ENCODE measurements at places on chromosomes 4 and X. TPM values are rescaled to one million over a fixed set of nuclear protein-coding genes. Genes with fewer than 3 reads are reported as not detected.
A peak's percentile ranks its signal among the peaks of the same experiment; 100 is the strongest.

The VCX gene
- 0.41 TPM for total RNA-seq

The WAS gene
- total RNA-seq: 1.5 TPM

The TEX13B gene
- total RNA-seq: not detected

The LRCH2 gene
- total RNA-seq: 29.4 TPM

The GPRASP1 gene
- total RNA-seq: 9.6 TPM

The PNMA6F gene
- total RNA-seq: not detected

The CFAP47 gene
- total RNA-seq: 0.34 TPM

The PSAPL1 gene
- not detected for total RNA-seq

The ODAM gene
- 3.2 TPM for total RNA-seq

The BGN gene
- 121 TPM for total RNA-seq

The NLGN3 gene
- total RNA-seq: 3.5 TPM

The TEX13A gene
- total RNA-seq: not detected

DNA sequence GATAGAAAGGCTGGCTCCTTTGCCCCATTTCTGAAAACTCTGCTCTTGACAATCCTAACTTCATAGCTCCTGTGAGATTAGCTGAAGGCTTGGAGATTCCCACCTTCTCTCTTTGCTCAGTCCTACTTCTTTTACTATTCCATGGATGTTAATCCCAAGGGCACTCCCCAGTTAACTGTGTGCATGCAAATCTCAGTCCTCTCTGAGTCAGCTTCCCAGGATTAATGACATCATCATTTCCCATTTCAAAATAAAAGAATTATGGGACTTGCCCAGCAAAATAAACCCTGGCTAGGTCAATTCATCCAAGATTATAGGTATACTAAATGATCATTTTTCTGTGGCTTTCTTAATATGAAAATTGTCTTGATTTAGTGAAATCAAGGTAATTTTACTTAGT is 328.6 kb upstream of the NR3C2 start:
- no peaks in the 10 kb centered on the region for H3K36me3 ChIP-seq
- H3K4me3 ChIP-seq: no peak overlapping the region
- peaks cover 11% of the 10 kb centered on the region for H3K4me1 ChIP-seq
- no peak overlapping the region for H3K27ac ChIP-seq
- H3K27me3 ChIP-seq: no peaks in the 10 kb centered on the region

GRCh38 chrX:41785685-41786084 is 61.7 kb downstream of the GPR82 start:
- peaks cover 15% of the 10 kb centered on the region for H3K36me3 ChIP-seq
- H3K4me1 ChIP-seq: peaks cover 4% of the 10 kb centered on the region
- H3K27me3 ChIP-seq: no peaks in the 10 kb centered on the region
- DNase-seq: no peak

- no peak for DNase-seq
- H3K4me1 ChIP-seq: peaks cover 4% of the 10 kb centered on the region
- H3K27ac ChIP-seq: no peak overlapping the region
- H3K27me3 ChIP-seq: peaks cover 12% of the 10 kb centered on the region
Measured at GRCh38 chr4:22712105-22712504, 19.4 kb downstream of the GBA3 start.

GRCh38 chr4:42310806-42311205 is 86.5 kb upstream of the SHISA3 start:
- H3K27me3 ChIP-seq: peaks cover 3% of the 10 kb centered on the region
- peaks cover 16% of the 10 kb centered on the region for H3K4me1 ChIP-seq
- no peaks in the 10 kb centered on the region for H3K36me3 ChIP-seq
- H3K27ac ChIP-seq: no peak overlapping the region
- H3K4me3 ChIP-seq: no peak overlapping the region

DNA sequence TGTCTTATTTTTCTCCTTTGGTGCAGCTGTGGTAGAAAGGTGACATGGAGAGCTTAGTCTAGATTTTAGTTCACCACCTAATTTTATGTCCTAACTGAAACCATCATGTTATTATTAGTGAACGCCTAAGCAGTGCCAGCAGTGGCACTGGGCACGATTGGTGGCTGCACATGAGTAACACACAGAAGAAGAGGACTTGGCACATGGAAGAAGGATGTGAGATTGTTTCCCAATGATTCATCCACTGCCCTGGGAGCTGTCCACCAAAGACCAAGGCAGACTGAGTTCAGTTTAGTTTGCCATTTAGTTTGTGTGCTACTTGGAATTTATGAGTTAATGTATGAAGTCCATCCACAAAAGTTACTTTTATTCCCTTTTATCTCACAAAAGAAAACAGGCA is 68.1 kb upstream of the NAP1L5 start:
- DNase-seq: no peak
- H3K27me3 ChIP-seq: no peaks in the 10 kb centered on the region
- peaks cover 48% of the 10 kb centered on the region for H3K4me1 ChIP-seq

DNA sequence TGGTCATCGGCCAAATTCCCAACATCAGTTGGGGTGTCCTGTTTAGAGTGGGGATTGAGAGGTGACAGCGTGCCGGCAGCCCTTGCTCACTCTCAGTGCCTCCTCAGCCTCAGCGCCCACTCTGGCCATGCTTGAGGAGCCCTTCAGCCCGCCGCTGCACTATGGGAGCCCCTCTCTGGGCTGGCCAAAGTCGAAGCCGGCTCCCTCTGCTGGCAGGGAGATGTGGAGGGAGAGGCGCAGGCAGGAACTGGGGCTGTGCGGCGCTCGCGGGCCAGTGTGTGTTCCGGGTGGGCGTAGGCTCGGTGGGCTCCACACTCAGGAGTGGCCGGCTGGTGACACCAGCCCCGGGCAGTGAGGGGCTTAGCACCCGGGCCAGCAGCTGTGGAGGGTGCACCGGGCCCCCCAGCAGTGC is 7.1 kb upstream of the CENPU start:
- H3K36me3 ChIP-seq: no peaks in the 10 kb centered on the region
- no peak overlapping the region for H3K4me3 ChIP-seq
- DNase-seq: no peak
- no peak overlapping the region for H3K27ac ChIP-seq
- H3K27me3 ChIP-seq: no peaks in the 10 kb centered on the region
- H3K4me1 ChIP-seq: peaks cover 4% of the 10 kb centered on the region

- H3K27ac ChIP-seq: no peak overlapping the region
- peak; percentile 42 for DNase-seq
- no peaks in the 10 kb centered on the region for H3K27me3 ChIP-seq
- H3K4me1 ChIP-seq: no peaks in the 10 kb centered on the region
Measured at GRCh38 chrX:155819966-155820491, 61.1 kb upstream of the VAMP7 start.

- no peak overlapping the region for H3K4me3 ChIP-seq
- no peaks in the 10 kb centered on the region for H3K36me3 ChIP-seq
- no peak for DNase-seq
- no peaks in the 10 kb centered on the region for H3K27me3 ChIP-seq
- peaks cover 2% of the 10 kb centered on the region for H3K4me1 ChIP-seq
Measured at GRCh38 chr4:60812811-60813210, 387.3 kb upstream of the ADGRL3 start.

GRCh38 chr4:81225252-81225651 is 10.2 kb upstream of the PRKG2 start:
- H3K27me3 ChIP-seq: peaks cover 34% of the 10 kb centered on the region
- no peak overlapping the region for H3K27ac ChIP-seq
- no peak for DNase-seq

DNA sequence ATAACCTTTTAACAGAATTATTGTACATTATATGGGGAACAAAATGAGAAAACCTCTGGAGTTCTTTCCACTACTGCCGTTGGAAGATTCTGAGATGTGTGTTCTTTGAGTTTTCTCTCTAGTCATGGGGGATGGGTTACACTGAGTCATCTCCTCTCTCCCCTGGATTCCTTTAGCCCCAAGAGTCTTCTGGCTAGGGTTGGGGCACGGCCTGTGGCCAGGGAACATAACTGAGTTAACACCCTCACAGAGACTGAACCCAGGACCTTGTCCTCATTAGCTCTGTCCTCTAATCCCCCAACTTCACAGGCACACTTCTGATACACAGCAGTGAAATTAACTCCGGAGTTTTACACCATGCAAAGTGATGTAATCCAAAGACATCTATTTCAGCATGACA is 142.3 kb upstream of the F9 start:
- no peaks in the 10 kb centered on the region for H3K36me3 ChIP-seq
- DNase-seq: no peak
- H3K27ac ChIP-seq: no peak overlapping the region

DNA sequence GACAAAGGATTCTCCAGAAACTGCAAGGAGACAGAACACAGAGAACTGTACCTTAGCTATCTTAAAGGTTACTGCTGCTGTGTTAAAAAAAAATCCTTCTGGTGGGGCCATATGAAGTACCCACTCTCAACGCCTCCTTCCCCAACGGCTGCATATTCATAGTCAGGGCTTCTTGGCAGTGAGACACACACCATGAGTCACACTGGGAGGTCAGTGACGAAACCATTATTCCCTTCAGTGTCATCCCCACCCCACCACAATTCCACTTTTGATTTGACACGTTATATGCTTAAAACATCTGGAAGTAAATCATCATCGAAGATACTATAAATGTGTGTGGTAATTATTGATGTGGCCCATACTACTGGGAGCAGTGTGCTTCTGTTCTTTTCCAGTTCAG is 271.5 kb downstream of the LDB2 start:
- H3K36me3 ChIP-seq: no peaks in the 10 kb centered on the region
- H3K27ac ChIP-seq: no peak overlapping the region
- peaks cover 4% of the 10 kb centered on the region for H3K27me3 ChIP-seq
- DNase-seq: no peak

DNA sequence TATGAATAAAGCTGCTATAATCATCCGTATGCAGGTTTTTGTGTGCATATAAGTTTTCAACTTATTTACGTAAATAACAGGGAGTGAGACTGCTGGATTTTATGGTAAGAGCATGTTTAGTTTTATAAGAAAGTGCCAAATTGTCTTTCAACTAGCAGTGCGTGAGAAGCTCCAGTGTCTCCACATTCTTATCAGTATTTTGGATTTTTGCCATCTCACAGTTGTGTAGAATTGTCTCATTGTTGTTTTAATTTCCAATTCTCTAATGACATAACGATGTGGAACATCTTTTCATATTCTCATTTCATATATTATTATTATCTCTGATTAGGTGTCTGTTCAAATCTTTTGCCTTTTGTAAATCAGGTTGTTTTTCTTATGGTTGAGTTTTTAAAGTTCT is 49.0 kb upstream of the WDR17 start:
- H3K4me1 ChIP-seq: no peaks in the 10 kb centered on the region
- no peaks in the 10 kb centered on the region for H3K27me3 ChIP-seq
- no peaks in the 10 kb centered on the region for H3K36me3 ChIP-seq
- H3K27ac ChIP-seq: no peak overlapping the region
- no peak for DNase-seq

- no peaks in the 10 kb centered on the region for H3K27me3 ChIP-seq
- peak overlapping the region; percentile 91 for H3K27ac ChIP-seq
- H3K4me3 ChIP-seq: peak overlapping the region; percentile 86
- H3K36me3 ChIP-seq: no peaks in the 10 kb centered on the region
- H3K4me1 ChIP-seq: peaks cover 14% of the 10 kb centered on the region
- DNase-seq: peak; percentile 75
Measured at GRCh38 chr4:118033148-118034052, 886 bp upstream of the NDST3 start.

GRCh38 chrX:11739776-11740175 is 18.3 kb upstream of the MSL3 start:
- no peak overlapping the region for H3K4me3 ChIP-seq
- H3K4me1 ChIP-seq: peaks cover 4% of the 10 kb centered on the region
- no peaks in the 10 kb centered on the region for H3K36me3 ChIP-seq
- no peak for DNase-seq
